ENCODE measurements at places on chromosomes 11 and 22.

- peak; percentile 19 for DNase-seq
These were observed 11.9 kb upstream of the SH3BP1 start for GRCh38 chr22:37627545-37627944.

GRCh38 chr11:69970785-69971535 is 107.2 kb upstream of the ANO1 start:
- DNase-seq = no peak

DNA sequence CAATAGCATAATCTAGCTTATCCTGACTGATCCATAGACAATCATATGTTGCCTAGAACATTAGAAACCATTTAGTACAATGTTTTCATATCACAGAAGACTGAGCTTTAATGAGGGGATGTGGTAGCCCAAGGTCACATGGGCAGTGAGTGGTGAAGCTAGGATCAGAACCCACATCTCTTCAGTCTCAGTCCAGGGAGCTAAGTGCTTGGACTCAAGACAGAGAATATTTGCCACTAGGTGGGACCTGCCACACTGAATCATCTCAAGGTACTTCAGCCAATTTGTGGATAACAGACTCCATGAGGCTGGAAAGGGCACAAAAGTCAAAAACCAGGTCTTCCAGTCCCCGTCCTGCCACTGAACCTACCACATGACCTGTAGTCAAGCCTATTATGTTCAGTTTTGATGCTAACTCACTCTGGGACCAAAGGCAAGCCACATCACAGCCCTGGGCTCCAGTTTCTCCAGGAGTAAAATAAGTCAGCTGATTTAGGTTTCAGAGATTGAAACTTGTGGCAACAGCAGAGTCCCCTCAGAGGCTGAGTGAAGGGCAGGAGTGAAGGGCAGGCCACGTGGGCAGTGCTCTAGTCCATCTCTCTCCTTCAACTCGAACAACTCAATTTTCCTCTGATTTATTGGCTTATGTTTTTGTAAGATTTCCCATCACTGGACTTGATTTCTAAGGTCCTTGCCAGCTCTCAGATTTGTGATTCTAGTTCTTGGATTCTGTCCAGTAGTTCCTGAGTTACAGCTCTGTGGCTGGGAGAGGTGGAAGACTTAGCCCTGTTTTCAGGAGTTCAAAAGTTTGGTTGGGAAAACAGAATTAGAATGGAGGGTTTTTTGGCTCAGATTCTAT is 84.6 kb upstream of the PHOX2A start:
- DNase-seq = no peak

DNA sequence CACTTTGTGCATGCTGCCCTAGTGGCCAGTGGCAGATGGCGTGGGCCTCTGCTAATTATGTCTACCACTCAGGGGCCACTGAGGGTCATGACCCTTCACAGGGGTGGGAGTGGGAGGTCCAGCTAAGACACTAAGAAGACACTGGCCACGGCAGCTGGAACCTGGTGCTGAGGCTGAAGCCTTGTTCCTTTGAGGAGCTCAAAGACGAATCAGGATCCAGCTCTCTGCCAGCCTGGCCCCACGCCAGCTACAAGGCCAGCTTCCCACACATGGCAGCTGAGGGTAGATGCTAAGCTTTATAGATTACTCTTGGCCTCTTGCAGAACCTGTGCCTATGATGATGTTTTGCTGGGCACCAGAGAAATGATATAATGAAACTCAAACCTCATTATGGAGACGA is 226.3 kb downstream of the DSCAML1 start:
- DNase-seq = no peak

DNA sequence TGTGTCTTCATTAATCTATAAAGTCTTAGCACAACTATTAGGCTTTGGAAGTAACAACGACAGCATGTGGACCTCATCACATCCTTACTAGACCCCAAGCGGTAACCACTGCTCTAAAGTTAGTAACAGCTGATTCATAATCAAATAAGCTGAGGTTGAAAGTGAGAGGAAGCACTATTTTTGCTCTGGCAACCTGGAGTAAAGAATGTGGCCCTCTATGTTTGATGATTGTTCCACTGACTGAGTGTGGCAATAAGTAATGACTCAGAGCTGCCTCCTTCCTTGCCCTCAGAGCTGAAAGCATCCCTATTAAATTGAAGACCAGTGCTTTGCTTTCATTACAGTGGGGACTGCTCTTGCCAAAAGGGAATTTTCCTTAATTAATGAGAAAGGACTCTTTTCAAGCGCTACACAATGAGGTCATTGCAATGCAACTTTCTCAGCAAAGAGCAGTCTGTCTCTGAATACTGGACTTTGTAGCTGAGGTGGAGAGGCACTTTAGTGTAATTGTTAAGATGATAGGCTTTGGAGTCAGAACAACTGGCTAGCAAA is 906.1 kb upstream of the RAG2 start:
- peak; percentile 3 for DNase-seq

DNA sequence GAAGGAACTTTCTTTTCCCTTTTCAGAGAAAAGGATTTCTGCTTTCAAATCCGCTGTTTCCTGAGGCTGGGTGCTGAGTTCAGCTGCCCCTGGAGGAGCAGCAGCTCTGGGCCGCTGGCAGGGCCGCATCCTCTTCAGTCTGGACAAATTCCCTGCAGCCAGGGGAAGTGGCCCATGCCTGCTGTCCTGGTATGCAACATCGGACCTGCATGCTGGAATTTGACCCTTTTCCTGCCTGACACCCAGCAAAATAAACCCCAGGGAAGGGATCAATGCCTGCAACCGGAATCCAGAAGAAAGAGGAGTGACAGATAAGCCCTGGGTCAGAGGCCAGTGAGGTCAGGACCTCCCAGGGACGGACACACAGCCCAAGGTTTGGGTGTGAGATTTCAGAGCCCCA is 54.1 kb upstream of the LINC01488 start:
- no peak for DNase-seq

- DNase-seq = no peak
These were observed 102.9 kb downstream of the RPL27A start for GRCh38 chr11:8785457-8785856.

GRCh38 chr11:127950162-127950561 is 637.2 kb downstream of the ETS1 start:
- no peak for DNase-seq

DNA sequence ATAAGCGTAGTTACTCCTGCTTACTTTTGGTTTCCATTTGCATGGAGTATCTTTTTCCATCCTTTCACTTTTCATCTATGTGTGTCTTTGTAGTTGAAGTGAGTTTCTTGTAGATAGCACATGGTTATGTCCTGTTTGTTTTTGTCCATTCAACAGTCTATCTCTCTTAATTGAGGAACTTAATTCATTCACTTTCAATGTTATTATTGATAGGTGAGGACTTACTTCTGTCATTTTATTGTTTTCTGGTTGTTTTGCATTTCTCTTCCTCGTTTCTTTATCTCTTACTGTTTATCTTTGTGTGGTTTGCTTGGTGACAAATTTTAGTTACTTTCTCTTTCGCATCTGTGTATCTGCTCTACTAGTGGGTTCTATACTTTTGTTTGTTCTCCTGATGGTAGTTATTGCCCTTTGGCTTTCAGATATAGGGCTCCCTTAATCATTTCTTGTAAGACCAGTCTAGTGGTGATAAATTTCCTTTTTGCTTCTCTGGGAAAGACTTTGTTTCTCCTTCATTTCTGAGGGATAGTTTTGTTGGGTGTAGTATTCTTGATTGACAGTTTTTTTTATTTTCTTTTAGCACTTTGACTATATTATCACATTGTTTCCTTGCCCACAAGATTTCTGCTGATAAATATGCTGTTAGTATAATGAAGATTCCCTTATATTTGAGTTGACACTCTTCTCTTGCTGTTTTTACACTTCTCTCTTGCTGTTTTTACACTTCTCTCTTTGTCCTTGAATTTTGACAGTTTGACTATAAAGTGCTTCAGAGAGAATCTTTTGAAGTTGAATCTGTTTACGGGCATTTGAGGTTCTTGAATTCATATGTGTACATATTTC is 9.0 kb upstream of the RAG1 start:
- DNase-seq = no peak

DNA sequence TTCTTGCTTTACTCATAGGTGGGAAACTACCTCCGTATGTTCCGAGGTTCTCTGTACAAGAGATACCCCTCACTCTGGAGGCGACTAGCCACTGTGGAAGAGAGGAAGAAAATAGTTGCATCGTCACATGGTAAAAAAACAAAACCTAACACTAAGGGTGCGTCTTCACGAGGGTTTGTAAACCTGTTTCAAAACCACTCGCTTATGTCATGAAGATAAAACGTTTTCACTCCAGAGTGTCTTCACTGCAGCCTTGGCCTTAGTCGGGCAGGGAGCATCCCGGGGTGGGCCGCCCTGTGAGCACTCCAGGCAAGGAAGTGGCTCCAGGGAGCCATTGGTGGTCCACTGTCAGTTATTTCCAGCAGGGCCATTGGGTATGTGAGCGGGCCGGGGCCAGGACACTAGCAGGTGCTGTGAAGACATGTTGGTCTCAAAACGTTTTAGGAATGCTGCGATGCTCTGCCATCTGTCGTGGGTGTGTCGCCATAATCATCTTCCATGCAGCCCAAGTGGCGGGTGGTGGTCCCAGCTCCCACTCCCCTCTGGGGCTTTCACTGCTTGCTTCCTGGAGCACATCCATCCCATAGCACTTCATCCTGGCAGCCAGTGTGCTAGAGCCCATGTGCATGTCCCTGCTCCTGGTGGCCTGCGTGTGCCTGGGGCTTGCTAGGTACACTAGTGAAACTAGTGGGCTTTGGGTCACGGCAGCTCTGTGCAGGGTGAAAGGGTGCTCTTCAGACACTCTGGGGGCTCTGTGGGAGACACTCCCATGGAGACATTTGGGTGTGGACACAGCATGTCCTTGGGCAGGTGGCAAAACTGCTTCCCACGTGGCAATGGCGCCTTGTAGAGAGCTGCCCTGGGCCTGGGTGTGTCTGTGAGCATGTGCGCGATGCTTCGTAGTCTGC is 5.2 kb downstream of the SMARCB1 start:
- no peak for DNase-seq

DNA sequence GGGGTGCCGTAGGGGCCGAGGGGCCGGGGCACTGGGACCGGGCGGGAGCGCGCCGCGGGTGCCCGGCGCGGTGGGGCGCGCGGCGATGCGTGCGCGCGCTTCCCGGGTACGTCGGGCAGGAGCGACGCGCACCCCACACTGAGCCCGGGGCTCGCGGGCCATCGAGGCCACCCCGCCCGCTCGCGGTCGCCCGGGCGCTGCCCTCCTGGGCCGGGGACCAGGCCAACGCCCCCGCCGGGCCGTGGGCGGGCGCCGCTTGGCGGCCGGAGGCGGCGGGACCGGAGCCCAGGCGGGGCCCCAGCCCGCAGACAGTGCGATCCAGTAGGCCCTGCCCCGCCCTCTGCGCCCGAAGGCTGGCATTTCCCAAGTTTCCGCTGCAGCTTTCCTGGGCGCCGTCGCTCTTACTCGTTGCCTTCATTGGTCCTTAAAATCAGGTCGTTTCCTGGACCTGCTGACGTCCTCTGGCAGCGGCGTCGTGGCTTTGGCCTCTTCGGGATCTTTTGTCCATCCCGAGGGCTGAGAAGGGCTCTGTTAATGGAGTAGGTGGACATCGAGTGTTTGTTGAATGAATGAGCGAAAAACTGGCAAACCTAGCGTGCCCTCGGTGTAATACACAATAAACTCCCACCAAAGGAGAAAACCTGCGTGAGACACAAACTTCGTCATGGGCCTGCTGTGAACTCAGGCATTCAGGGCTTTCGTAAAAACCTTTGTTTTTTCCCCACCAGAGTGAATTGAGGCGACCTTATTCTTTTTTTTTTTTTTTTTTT is 638 bp downstream of the PARVA start:
- no peak for DNase-seq

- no peak for DNase-seq
These were observed 11.3 kb upstream of the CDC42BPG start for GRCh38 chr11:64855596-64856304.

GRCh38 chr11:128496692-128497060 is 90.7 kb downstream of the ETS1 start:
- peak; percentile 34 for DNase-seq

GRCh38 chr11:73287400-73288101 is 15.4 kb downstream of the P2RY6 start:
- no peak for DNase-seq

DNA sequence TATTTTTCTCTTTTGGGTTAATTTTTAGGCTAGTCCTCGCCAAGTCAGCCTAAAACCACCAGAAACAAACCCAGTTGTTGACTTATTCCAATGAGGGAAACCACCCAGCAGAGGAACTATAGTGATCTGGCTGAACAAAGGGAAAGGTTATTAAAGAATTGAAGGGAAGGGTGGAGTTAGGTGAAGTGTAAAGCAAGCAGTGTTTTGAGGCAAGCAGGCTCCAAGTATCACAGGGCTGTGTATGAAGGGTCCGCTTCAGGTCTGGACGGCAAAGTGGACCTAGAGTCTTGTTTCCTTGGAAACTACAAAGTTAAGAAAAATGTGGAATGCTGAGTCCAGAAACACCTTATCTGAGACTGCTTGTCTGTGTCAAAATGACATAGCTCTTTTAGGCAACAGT is 3.2 kb upstream of the TCN2 start:
- DNase-seq = no peak

GRCh38 chr11:2689651-2690575 is 9.9 kb downstream of the KCNQ1OT1 start:
- no peak for DNase-seq
